ENCODE measurements at places on chromosomes 3 and 15. TPM values are rescaled to one million over a fixed set of nuclear protein-coding genes. Genes with fewer than 3 reads are reported as not detected.

DNA sequence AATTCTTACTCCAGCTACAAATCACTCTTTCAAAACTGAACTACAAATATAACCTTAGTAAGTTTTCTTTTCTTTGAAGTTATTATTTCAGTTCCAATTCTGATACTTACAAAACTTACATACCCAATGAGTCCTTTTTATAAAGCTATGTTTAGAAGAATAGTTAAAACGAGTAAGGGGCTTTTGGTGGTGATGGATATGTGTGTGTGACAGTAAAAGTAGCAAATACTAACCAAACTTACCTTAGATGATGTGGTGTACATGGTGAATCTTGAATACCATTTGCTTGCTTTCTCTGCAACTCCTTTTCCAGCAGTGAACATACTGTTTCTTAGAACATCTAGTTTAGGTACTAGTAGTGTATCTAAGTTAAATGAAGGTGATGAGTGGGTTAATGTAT, 68.4 kb downstream of the SLC24A1 start:
- no peak for DNase-seq

DNA sequence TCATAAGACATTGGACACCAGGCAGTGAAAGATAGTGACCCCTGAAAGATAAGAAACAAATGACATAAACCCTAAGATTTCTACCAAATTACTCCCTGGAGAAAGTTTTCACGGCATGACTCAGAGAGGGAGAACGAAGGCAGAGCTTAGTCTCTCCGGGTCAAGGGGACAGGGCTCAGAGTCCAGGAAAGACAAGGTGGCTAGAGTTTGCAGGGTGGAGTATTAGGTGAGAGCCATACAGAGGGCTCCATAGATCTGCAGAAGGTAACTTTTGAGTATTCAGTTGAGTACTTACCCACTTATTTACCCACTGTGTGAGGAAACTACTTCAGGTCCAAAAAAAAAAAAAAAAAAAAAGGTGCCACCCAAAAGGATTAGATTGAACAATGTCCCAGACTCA, 143.2 kb downstream of the C3orf70 start:
- DNase-seq: no peak

GRCh38 chr15:87547470-87548181, 708.9 kb downstream of the NTRK3 start:
- no peak for DNase-seq

DNA sequence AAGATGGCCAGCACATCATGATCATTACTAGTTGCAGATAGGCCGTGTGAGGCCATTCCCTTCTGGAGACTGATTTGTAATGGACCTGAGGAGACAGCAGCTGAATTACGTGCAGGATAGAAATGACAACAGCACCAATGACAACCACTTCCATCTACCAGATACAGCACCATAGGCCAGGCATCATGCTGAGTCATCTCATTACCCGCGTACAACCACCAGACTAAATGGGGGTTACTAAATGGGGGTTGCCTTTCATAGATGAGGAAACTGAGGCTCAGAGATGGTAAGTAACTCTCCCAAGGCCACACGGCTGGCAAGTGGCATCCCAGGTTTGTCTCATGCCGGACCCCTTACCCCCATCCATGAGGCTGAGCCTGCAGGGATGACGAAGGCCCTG, 32.8 kb upstream of the FAM107A start:
- no peak for DNase-seq

DNA sequence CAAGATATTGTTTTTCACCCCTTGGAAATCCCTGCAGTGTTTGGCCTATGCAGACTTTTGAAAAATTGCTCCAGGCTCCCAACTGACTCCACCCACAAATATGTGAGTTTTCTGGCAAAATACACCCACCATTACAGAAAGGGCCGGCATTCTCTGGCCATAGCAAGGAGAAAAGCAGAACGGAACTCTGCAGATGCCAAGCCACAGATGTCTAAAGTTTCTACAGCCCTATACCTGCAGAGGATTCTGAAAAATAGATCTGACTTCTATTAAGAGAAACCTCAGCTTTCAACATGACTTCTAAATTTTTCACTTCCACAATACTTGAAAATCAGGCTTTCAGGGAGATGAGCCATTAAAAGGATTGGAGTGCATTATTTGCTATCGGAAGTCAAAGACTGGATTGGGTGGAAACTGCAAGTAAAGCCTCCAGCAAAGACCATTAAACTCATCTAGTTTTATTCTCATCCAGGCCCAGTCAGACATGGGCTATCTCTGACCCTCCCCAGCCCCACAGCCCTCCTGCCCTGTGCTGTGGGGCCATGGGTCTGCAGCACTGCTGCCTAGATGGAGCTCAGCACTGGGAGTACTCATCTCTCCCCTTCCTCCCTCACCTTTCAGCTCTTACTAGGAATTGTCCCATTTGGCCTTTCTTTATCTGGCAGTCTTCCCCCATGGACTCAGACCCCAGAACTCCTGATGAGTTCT, 243.1 kb upstream of the GOLGA6L4 start:
- no peak for DNase-seq

DNA sequence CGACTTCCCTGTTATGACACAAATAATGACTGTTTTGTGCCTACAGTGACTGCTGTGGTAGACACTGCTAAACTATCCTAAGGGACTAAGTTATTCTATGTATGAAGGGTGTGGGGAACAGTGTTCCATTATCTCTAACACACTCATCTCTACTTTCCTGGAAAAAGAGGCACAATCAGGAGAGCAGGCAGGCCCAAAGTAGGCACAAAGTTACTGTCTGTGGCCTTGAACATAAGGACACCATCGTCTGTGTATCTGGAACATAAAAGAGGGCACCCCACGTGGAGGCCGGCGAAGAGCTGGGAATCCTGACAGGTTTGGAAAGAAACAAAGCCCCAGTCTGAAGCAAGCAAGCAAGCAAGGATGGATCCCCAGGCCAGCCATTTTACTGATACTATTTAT, 1.5 kb downstream of the ABCC5 start:
- no peak for DNase-seq

DNA sequence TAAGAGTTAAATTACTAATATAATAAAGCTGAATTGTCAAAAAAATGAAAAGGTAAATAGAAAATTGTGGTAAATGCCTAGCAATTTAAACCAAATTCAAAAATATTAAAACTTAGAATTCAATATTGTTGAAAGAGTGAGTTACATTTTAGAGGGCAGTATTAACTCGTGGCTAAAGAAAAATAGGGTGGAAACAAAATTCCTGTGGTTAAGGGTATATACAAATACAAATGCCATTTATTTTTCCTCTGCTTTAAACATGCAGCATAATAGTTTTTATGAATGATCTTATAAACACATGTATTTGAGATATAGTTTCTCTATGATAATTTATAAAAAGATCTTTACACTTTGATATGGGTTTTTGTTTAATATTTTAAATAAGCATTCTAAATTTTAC, 79.0 kb downstream of the NEDD4 start:
- DNase-seq: no peak

DNA sequence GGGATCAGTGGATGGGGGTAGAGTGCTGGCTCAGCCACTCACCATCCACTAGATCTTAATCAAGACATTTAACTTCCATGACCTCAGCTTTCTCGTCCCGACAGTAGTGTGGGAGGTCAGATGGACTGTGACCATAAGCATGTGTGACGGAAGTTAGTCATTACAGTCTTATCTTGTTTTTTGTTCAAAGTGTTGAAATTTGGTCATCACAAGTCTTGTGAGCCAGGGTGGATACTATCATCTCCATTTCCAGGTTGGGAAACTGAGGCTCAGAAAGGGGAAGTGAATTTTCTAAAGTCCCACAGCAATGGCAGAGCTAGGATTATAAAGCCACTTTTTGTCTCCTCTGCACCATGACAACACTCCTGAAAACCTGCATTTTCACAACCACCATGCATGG, 32.0 kb upstream of the ITGA11 start:
- no peak for DNase-seq

Gene FSD2
- 0.06 TPM for total RNA-seq

Gene SLC12A1
- 0.03 TPM for total RNA-seq

Data from lung (tissue), 17 donors.